ENCODE measurements at places on chromosomes 4 and X.

GRCh38 chr4:14043203-14043602, 415.7 kb upstream of the BOD1L1 start:
- no peak for ATAC-seq

- no peak for ATAC-seq
Measured at GRCh38 chr4:169945636-169946035, 80.6 kb downstream of the MFAP3L start.

DNA sequence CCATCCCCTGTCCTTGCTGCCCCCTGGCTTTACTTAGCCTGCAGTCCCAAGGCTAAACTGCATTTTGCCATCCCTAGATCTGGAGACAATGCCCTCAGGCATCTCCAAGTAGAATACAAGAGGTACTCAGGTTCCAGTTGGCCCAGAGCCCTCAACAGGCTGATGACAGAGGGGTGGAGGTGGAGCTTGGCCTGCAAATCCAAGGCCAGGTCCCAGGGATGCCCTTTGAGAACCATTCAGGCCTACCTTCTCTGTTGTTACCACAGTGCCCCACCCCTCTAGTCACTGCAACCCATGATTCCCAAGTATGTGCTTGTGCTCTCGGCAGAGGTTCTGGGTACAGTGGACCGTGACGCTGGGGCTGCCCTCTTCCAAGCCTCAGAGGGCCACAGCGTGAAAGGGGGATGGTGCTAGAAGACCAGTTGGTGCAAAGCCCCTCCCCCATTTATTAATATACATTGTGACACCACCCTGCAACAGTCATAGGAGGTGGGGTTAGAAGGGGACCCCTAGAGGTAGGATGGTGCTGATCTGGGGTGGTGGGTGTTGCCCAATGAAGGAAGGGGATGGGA, 6.4 kb upstream of the UBA1 start:
- ATAC-seq: no peak

- no peak for ATAC-seq
Measured at GRCh38 chr4:26220696-26221095, 100.1 kb upstream of the RBPJ start.

GRCh38 chrX:134727363-134727762, 69.1 kb upstream of the PLAC1 start:
- no peak for ATAC-seq

GRCh38 chr4:8010618-8011017, 71.0 kb upstream of the AFAP1 start:
- ATAC-seq: no peak
